Hippocampal formation (tissue), 2 donors: ENCODE measurements at places on chromosomes 1 and 21.

GRCh38 chr1:176879784-176880620 lies 284.5 kb downstream of the ASTN1 start:
- no peak for DNase-seq

- no peak for DNase-seq
Measured at GRCh38 chr1:245205396-245205795, 50.6 kb downstream of the KIF26B start.

DNA sequence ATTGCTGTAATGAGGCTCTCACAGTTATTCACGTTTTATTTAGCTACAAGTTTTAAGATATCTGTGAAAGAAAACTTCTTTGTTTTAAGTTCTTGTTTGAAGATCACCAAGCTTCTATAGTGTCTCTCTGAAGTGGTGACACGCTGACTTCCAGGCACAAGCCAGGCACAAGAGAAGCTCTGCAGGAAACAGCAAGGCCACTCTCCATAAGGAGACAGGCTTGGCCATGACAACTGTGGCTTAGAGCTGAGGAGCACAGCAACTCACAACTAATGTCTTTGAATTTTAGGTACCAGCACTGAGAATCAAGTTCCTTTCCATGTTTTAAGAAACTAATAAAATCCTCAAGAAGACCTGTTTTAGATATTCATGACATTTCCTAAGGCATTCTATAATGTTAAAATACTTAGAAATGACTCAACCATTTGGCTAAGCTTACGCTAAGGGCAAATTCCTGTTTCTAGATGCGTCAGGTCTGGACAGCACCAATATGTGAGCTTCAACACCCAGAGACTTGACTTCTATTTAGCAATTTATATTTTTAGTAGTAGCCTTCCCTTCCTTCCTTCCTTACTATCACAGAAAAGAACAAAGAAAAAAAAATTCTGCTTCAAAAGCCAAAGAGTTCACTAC lies 40.2 kb downstream of the APP start:
- DNase-seq: no peak

GRCh38 chr21:33028773-33029384 lies 3.1 kb downstream of the OLIG2 start:
- no peak for DNase-seq

- DNase-seq: no peak
Measured at GRCh38 chr1:12302798-12303447, 73.1 kb downstream of the VPS13D start.

DNA sequence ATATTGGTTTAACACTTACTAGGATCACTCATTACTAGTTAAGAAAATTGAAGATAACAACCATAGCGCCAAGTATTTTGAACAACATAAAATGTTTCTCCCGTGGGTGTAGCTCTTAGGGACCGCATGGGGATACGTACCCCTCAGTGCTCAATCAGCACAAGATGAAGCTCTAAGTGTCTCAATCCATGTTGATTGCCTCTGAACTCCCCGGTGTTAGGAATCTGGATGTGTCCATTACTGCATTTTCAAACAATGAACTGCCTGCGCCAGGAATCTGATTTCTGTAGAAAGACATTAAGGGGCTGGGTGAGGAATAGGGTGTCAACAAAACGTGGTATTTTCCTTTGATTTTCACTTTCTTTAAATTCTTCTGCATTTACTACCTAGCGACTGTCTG lies 100.2 kb downstream of the LMO4 start:
- no peak for DNase-seq

DNA sequence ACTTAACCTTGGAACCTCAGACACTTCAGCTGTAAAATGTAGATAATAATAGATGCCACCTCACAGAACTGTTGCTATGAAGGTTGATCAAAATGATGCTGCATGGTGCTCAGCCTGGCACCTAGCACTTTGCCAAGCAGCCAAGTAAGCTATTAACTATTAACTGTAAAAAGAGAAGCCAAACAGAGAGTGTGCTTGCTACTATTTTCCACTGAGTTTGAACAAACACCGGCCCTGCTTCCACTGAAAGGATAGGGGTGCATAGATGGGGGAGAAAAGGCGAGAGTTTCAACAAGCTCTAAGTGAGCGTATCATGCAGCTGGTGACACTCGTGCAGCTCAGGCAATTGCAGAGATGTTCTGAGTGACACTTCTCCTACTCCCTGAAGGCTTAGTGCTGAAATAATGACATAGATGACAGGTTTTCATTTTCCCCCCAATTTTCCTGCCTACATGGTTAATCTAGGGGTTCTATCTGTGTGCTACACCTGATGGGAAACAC lies 78.2 kb downstream of the GPR88 start:
- DNase-seq: no peak

DNA sequence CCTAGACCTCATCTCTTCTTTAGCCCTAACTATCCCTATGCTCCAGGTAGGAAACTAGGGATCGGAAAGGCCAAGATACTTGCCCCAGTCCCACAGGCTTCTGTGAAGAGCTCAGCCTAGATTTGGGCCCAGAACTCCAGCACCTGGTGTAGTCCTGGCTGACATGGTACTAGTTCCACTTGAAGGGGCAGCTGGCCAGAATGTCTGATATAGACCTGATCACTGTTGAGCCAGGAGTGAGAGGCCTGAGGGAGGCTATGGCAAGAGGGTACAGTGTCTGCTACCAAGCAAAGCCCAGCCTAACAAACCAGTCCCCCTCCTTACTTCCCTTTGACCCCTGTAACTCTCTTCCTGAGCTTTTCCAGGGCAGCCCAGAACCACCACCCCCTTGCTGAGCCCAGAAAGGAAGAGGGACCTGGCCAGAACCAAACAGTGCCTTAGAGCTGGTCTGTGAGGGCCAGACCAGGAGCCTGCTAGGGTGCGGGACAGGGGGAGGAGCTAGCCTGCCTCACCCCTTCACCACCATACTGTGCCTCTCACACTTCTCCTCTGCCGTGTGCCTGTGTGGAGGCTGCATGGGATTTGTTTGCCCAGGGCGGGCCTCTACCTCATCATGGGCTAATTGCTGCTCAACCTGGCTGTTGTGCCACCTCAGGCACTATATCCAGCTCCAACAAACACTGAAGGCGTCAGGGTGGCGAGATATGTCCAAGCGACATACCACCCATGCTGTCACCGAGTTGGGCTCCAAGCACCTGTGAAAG lies 10.9 kb downstream of the POMGNT1 start:
- DNase-seq: no peak

- DNase-seq: no peak
Measured at GRCh38 chr1:244199902-244200301, 148.8 kb downstream of the ZBTB18 start.

GRCh38 chr1:30476911-30477459 lies 246.4 kb downstream of the MATN1 start:
- DNase-seq: no peak

GRCh38 chr1:179803918-179804317 lies 60.8 kb downstream of the FAM163A start:
- no peak for DNase-seq

DNA sequence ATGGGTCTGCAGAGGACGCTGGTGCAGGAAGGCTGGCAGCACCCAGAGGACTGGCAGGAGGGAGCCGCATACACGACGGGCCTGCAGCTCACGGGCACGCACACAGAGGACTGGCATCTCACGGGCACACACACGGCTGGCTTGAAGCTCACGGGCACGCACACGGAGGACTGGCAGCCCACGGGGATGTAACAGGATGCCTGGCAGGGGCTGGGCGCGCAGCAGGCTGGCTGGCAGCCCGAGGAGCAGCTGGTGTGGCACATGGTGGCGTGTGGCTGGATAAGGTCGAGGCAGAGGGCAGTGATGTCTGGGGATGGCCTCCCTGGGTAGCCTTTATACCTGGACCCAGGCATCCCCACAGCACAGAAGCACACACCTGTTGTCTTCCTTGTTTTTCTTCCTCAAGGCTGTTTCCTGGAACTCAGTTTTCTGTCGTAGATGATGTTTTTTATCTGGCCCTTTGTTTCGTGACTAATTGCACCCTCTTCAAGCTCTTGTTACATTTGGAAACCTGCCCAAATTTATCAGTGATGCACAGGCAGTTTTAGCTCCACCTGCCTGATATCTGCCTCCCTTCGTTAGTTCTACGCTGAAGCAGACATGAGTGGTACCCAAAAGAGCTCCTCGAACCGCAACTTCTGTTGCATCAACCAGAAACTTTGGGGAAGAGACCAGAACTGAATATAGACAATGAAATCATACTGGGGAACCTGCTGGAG lies at the start of gene KRTAP12-1:
Gene KRTAP12-1, minus strand, starts transcription at position 303 of the 719 bp plus-strand sequence. Its CDS starts 40 bp downstream, at position 263.
- no peak for DNase-seq

GRCh38 chr1:30851286-30851685 lies 57.3 kb downstream of the SDC3 start:
- no peak for DNase-seq

DNA sequence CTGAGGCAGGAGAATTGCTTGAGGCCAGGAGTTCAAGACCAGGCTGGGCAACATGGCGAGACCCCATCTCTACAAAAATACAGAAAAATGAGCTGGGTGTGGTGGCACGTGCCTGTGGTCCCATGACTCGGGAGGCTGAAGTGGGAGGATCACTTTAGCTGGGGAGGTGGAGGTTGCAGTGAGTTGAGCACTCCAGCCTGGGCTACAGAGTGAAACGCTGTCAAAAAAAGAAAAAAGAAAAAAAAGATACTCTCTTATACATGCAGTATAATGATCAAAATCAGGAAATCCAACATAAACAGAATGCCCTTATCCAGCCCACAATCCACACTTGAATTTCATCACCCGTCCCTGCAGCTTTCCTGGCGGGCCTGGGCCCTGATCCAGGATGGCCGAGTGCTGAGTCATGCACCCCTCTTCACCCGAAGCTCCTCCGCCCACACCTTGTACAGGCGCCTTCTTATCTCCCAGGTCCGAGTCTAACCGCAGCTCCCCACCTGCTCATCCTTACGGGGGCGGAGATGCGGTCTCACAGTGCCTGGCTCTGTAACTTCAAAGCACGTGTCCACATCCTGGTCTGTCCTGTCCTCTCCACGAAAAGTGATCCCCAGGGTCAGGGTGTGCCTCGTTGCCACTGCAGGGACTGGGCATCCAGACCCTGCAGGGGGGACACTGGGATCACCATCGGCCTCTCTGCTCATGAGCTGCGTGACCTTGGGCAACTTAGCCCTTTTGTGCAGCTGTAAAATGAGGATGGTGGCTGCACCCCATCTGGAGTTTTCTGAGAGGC lies 120.2 kb upstream of the SLC45A1 start:
- no peak for DNase-seq

GRCh38 chr1:174789399-174789798 lies 210.3 kb upstream of the CACYBP start:
- no peak for DNase-seq

DNA sequence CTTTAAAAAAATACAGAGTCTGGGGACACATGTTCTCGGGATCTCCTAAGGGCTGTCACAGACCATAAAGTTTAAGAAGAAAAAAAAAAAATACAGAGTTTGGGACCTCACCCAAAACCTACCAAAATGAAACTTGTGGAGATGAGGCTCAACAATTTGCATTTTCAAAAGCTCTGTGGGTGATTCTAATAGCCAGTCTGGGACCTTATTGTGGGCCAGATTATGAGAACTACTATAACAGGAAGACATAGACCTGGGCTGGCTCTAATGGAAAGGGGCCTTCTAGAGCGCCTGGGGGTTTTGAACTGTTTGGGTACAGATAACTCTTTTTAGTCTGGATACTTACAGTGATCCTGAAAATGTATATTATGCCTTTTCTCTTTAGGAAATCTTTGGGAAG lies 69.1 kb downstream of the LAMC1 start:
- DNase-seq: no peak

DNA sequence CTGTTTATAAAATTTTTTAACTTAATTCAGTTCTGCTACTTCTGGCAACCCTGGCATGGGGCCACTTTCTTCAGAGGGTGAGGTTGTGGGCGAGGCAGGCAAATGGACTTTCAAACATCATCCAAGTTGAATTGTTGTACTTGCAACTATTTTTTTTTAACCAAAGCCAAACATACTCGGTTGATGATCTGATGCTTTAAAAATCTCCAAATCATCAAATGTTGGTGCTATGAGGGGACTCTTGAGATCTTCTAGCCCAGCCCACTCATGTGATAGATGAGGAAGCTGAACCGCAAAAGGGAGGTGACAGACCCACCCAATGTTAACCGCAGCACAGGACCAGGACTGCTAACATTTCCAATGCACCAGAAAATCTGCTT lies 6.7 kb downstream of the SLC1A7 start:
- DNase-seq: no peak

GRCh38 chr1:87399701-87400100 lies 71.0 kb downstream of the LMO4 start:
- no peak for DNase-seq

- no peak for DNase-seq
Measured at GRCh38 chr21:36847189-36847588, 119.3 kb downstream of the HLCS start.
